ENCODE measurements at places on chromosomes 7 and 10.

GRCh38 chr7:128164955-128165670 is 76.0 kb upstream of the LEP start:
- DNase-seq: no peak

GRCh38 chr10:31087851-31088250 is 56.2 kb upstream of the ZNF438 start:
- no peak for DNase-seq

GRCh38 chr7:153381275-153382040 is 621.9 kb downstream of the ACTR3B start:
- DNase-seq: no peak

DNA sequence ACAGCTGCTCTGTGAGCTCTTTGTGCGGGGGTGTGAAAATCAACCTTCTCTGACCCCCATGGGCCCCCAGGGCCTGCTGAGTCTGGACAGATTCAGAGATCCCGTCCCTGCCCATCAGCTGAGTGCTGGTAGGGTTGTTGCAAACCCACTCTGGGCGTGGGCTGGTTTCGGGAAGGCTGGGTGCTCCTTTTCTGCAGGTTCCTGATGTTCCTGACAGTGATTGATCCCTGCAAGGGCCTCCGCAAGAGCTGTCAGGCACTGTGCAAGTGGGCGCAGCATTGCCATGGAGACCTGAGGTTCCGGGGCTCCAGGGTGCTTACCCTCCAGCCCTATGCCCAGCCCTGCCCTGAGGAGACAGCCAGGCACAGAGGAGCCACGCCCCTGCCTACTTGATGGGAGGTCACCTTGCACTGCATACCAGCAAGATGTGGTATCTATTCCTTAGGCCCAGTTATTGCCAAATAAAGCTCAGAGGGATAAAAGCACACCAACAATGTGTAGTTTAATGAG is 44.3 kb upstream of the INPP5A start:
- DNase-seq: no peak

DNA sequence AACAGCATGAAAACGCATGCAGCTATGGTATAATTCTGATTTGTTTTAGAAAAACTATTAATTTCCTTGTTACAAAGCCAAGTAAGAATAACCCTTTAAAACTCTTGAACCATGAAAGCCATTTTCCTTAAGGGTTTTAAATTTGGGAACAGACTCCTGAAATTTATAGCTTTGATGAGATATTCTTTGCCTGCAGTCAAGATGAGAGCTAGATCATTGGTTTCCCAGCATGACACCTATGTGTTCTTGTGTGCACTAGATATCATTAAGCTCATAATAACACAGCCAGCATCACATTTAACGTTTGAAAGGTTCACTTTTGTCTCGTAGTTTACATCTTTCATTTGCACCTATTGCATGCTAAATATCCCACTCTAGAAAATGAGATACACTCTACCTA is 202.2 kb downstream of the PHF14 start:
- DNase-seq: peak; percentile 59

DNA sequence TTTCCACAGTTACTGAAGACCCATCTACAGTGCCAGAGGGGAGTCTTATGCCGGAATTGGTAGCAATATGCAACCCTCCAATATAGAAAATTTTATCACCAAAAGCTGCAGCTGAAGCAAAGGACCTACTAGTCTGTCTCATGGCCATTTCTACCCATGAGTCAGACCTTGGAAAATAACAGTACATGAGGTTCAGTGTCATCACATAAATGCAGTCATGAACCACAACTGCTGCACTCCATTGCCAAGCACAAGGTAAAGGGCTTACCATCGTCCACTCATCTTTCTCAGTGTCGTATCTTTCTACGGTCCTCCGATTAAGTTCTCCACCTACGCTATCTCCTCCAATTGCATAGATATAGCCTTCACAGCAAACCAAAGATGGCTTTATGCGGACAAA is 21.8 kb downstream of the KBTBD2 start:
- DNase-seq: no peak

- no peak for DNase-seq
Observed at GRCh38 chr7:134599371-134599770, 47.3 kb upstream of the BPGM start.

GRCh38 chr10:129514568-129515451 is 47.8 kb downstream of the MGMT start:
- no peak for DNase-seq

DNA sequence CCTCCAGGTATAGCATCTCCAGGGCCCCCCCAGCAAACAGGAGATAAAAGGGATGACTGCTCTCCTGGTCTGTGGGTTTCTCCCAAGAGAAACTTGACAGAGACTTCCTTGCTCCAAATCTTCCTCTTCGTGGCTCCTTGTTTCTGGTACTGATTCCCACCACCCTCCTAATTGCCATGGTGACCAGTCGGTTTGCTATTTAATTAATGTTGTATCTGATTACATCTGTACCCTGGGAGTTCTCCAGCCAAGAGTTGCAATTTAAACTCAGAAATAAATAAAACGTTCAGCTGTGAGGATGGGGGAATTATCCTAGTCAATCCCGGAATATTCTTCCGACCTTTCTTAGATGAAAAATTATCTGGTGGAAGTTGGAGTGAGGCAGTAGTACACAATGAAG is 264.7 kb downstream of the PAXIP1 start:
- no peak for DNase-seq

DNA sequence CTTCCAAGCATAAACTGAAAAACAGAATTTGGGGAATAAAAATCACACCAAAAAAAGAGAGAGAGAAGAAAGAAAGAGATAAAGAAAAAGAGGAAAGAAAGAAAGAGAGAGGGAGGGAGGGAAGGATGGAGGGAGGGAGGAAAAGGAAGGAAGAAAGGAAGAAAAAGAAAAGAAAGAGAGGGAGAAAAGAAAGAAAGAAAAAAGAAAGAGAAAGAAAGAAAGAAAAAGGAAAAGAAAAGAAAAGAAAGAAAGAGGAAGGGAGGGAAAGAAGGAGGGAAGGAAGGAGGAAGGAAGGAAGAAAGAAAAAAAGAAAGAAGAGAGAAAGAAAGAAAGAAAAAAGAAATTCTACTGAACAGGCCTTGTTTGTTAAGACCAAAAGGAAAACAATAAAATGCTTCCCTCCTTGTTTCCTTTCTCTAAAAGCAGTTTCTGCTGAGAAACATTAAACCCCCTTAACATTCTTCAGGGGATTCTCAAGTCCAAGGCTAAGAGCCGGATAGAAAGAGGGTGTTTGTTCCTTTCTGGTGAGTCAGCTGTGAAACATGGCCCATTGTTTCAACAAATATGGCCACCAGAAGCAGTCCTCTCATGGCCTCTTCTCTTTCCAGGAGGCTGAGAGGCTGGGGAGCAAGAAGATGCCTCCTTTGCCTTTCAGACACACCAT is 46.9 kb upstream of the GPAM start:
- no peak for DNase-seq

DNA sequence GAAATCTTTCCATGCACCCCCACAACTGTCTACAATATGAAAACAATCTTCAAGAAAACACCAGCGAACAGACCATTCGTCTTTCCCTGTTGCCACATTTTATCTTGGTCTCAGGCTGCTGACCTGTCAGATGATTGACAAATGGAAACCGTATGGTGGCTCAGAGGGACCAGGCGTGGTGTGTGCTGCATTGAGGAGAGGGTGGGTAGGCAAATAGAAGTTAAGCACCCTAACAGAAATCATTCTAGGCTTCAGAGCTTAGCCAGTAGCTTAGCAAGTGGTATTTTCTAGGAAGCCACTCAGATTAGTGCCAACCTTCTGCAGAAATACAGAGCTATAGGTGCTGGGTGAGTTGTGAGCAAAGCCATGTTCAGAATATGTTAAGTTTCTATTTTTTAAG is 114.9 kb downstream of the DPP6 start:
- no peak for DNase-seq

DNA sequence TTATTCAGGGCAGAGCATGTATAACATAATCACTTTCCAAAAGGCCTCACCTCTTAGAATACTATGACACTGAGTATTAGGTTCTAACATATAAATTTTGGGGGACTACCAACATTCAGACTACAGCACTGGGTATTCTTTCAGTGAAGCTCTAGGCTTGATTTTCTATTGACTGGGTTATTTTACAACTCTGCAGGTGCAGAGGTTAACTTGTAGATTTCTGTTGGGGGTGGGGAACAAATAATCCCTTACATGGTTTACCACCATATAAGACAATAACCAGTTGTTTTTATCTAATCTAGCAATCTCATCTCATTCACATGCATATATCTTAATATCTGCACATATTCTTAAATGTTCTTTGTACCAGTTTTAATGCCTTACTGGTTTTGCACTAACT is 73.9 kb downstream of the ATE1 start:
- DNase-seq: no peak
